ENCODE measurements at places on chromosomes 13 and 19.

GRCh38 chr13:39341251-39341650, 261.7 kb downstream of the LHFPL6 start:
- no peak for DNase-seq

DNA sequence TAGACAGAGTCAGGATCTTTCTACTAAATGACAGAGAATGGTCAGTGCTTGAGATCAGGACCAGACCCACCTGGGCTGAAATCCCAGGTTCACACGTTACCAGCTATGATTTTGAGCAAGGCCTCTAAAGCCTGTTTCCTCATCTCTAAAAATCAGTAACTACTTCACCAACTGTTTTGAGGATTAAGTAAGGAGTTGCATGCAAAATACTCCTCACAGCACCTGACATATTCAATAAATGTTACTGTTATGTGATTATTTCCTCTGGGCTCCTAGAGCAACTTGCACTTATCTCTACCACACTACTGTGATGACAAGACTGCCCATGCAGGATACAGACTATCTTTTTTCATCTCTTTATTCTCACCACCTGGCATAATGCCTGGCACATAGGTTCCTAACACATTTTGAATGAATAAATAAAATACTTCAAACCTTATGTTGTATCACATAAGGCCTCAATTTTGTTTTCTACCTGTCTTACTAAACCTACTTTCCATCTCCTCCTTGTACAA, 1.8 kb downstream of the KATNAL1 start:
- no peak for DNase-seq

DNA sequence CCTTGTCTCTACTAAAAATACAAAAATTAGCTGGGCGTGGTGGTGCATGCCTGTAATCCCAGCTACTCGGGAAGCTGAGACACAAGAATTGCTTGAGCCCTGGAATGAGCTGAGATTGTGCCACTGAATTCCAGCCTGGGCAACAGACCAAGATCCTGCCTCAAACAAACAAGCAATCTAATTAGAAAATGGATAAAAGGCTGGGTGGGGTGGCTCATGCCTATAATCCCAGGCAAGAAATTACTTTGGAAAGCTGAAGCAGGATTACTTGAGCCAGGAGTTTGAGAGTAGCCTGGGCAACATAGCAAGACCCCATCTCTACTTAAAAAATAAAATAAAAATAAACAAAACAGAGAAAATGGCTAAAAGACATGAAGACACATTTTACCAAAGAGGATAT, 77.0 kb downstream of the CAB39L start:
- no peak for DNase-seq

- DNase-seq, result no peak
Observed at GRCh38 chr13:31853643-31854326, 114.5 kb downstream of the RXFP2 start.

DNA sequence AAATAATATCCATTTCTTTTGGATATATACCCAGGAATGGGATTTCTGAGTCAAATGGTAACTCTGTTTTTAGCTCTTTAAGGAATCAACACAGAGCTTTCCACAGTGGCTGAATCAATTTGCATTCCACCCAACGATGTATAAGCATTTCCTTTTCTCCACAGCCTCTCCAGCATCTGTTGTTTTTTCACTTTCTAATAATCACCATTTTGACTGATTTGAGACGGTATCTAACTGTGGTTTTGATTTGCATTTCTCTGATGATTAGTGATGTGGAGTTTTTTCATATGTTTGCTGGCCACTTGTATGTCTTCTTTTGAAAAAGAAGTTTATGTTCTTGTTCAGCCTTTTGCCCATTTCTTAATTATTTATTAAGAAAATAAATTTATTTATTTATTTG, 352.2 kb upstream of the OBI1 start:
- no peak for DNase-seq

DNA sequence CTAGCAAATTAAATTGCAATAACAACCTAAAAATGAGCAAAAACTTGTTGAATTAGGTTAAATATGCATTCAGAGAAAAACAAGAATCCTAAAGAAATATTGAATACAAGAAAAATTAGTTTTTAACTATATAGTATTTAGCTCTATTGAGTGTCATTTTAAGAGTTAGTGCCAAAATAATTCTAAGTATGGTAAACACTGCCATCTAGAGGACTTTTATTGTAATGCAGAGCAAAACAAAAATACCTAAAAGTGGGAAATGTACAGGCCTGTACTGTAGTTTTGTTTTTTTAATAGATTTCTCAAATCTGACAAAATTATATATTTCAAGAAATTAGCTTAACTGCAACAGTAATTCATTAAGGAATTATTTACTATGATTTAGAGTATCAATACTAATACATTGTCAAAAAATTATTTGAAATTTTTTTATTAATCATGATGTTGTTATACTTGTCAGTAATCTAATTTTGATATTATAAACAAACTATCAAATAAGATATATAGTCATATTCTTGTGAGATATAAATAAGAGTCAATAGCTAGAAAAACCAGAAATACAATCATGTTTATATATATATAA, 8.2 kb upstream of the PCDH9 start:
- DNase-seq, result no peak

DNA sequence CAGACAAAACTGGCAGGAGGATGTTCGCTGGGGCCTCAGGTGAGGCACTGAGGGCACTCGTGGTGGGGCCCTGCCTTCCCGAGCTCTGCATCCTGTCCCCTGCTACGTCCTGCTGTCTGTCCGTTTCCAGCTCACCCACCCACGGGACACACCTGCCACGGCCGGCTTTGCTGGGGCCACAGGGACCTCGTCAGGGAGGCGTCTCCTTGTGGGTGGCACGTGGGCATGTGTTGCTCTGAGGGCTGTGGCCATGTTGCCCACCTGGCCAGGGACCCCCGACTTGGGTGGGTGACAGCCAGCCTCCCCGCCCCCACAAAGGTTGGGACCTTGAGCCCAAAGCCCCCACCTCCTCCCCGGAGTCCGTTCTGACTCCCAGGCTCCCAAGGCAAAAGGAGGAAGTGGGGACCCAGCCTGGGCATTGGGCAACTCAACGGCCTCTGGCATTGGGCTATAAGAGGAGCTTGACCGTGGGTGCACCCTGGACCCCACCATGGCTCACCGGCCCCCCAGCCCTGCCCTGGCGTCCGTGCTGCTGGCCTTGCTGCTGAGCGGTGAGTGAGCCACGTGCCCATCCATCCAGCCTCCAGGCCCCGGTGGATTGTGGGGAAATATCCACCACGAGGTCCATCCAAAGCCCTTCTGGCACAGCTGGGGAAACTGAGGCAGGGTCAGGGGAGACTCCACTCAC, at the start of gene PRTN3:
Gene PRTN3 (plus strand): TSS at position 481 of the 688 bp plus-strand sequence. CDS start 10 bp downstream, at position 491.
- DNase-seq, result no peak

- DNase-seq, result no peak
Observed at GRCh38 chr19:43934055-43934984, 762 bp downstream of the ZNF45 start.

GRCh38 chr13:109521719-109522118, 264.7 kb downstream of the IRS2 start:
- no peak for DNase-seq

- DNase-seq, result no peak
Observed at GRCh38 chr13:109945206-109945960, 159.0 kb upstream of the IRS2 start.

DNA sequence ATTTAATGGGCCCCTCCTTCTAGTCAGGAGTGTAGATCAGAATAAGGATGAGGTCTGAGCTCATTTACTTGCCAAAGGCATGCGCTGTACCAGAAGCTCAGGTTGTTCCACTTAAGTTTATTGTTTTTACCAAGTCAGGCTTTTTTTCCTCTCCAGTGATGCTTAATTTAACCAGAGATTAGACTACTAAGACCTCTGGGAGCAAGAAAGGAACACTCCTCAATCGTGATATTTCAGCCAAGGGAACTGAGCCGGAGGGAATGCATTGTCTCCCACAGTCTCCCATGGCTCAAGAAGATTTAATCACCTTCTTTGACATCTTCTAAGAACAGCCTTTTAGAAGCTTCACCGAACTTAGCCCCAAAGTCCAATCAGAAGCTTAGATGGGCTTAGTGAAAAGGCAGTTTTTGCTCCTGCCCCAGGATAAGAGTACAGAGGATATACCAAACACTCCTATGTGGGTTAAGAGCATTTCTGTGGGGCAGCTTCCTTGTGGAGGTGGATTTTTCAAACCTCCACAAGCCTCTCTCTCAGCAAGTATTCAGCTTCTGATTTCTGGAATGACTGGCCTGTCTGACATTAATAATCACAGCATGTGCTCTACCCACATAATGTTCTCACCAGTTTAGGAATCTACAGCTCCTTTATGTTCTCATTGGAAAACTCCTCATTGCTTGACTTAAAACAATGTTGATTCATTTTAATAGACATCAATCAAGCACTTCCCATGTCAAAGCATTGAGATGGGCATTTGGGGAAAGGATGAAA, 322.7 kb downstream of the SUCLA2 start:
- DNase-seq, result no peak

- DNase-seq, result no peak
Observed at GRCh38 chr13:37303606-37304005, 198.1 kb upstream of the CSNK1A1L start.

All from NCI-H1436 treated with DMSO at 0.1 percent for 48 hours (cell line).